Glomerular endothelial cell (primary cell): ENCODE measurements at places on chromosomes 12 and 14.

DNA sequence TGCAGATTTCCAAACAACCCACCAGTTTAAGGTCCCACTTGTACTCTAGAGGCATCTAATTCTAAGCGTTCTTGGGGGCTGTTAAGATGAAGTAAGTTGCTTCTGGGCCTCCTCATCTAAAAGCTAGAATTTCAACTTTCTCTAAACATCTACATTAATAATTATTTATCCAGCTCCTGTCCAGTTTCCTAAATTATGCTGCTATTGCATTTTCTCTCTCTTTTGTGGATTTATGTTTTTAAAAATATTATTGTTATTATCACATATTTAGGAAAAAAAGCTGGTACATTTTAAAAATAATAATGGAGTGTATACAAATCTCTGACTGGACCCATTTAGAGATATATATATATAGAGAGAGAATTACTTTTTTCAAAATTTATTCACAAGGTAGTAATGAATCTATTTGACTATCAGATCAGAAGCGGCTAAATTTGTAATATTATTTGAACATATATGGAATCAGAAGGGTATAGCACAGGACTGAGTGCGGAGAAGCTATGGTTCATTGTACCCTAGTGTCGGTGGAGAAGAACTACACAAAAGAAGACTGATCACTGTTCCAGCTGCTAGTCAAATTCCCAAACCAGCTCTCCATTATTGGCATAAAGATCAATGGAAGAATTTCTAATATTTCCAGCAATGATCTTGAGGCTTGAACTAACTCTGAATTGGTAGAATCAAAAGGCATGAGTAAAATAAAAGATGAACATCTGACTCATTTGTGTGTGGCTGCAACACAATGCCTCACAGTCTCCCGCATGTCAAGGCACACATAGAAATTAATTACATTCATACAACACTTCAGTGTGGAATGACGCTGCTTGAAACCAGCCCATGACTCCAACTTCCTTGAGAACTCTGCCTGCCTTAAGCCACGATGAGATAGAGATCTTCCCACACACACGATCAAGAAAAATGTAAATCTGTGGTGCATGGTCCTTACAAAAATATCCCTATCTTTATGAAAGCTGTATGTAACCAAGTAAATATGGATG lies 433.4 kb upstream of the OR4E1 start:
- no peak for DNase-seq

DNA sequence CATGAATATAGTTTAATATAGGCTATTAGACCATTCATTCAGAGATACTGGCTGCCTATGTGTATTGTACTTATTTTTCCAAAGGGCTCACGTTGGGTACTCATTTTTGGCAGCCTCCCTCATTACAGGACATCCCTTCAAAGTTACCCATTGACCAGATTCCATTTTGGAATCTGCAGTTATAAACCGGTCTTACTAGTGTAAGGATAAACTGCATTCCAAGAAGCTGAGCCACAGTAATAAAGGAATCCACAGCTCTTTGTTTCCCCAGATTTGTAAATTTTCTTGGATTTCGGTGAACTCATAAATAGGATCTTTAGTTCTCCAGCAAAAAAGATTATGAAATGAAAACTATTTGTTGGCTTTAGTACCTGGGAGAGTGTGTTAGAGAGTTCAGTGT lies 18.9 kb upstream of the CFL2 start:
- DNase-seq, result no peak

DNA sequence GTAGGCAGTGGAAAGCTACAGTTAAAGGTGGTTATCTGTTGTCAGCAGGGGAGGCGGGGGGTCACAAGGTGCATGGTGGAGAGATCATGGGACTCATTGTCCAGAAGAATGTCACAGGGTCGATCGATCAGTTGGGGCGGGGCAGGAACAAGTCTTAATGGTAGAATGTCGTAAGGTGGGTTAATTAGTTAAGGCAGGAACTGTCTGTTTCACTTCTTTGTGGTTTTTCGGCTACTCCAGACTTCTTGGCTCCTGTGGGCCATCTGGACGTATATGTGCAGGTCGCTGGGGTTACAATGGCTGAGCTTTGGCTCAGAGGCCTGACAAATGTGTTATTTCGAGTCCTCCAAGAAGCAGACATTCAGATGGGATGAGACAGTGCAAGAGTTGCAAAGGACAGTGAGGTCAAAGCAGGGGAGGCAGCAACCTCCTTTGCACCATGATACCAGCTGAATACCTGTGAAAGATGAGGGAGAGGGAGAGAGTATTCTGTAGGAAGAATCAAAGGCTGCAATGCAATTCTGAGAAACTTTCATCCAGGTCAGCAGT lies 246.9 kb upstream of the TMEM132C start:
- DNase-seq, result no peak

GRCh38 chr12:58881816-58882215 lies 38.5 kb downstream of the LRIG3 start:
- DNase-seq, result no peak

- no peak for DNase-seq
These were observed 12.3 kb downstream of the CLEC2B start for GRCh38 chr12:9856894-9857293.

DNA sequence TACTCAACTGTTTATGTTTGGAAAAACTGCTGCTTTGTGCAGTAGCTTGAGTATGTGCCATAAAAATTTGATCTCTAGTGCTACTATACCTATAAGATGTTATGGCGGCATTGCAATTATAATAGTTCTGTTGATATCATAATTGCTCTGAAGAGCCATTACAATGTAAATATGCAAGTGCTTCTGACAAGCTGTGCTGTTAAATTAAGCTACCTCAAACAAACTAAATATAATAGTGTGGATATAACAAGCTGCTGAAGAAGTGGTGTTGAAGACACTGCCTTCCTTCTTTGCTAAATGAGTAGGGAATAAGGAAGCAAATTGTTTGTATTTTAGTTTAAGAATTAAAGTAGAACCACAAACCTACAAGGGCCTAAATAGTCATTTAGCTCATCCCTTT lies 301.0 kb upstream of the MIS18BP1 start:
- DNase-seq, result no peak

DNA sequence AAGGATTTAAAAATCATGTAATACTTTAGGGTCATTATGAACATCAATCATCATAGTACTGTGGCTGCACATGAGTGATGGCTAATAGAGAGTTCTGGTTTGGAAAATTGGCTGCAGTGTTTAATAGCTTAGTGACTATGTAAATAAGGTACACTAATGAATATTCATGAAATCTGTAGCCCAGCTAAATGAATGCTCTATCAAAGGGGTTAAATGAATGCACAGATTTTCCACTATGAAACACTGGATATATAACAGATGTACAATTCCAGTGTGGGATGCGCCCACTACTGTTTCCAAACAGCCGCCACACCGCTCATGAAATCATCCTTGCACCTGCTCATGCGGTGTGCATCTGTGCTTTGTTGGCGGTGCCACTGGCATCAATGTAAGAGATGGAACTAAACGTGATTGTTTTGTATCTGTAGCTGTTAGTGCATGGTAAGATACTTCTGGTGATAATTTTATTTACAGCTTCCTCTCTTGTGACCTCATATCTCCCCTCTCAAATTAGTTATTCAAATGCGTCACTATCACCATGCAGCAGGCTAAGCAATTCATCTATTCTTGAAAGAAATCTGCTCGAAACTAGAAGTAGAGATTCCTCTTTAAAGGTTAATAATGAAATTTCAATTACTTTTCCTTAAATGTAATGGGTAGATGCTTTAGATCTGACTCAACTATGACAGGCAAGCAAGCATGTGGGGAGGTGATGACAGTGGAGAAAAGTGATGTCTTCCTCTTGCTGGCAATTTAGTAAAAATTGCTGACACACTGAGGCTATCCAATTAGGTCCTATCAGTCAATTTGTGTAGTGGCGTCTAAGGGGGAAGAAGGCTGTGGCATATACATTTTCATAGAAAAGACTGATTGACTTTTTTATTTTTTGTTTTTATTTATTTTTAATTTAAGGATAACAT lies 433.6 kb downstream of the AEBP2 start:
- DNase-seq, result no peak

- no peak for DNase-seq
These were observed 479.7 kb downstream of the FSCB start for GRCh38 chr14:44027397-44027796.

GRCh38 chr12:102965281-102966155 lies 8.0 kb downstream of the ASCL1 start:
- no peak for DNase-seq

GRCh38 chr14:89184952-89185351 lies 232.1 kb downstream of the FOXN3 start:
- no peak for DNase-seq

DNA sequence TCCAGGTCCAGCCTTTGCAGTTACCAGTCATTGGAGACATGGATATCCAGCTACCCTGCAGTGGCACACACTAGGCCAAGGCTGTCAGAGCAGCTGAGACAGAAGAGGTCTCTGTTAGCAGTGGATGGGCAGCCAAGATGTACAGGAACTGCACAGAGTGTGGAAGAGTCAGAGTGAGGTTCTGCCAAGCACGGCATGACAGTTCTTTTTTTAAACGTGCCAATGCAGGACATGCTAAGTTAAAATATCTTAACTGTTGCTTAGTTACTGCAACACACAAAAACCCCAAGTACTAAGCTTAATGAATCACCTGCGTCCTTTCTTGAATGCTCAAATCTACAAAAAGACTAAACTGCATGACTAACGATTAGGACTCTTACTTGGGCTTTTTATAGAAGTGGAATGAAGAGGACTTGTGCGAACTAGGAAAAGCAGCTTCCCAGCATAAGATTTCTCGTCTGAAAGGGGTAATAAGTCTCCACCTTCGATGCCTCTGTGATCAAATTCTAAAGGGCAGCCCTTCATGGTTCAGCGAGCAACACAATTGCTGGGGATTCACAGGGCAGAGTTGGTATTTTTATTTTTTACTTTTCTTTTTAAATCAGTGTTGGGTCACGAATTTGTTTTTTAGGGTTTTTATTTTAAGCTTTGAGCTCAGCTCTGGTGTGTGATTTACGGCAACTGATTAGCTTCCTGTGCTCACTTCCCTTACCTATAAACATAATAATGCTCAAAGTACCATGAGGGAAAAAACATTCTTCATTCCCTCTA lies 20.6 kb downstream of the MAPK1IP1L start:
- DNase-seq, result no peak

DNA sequence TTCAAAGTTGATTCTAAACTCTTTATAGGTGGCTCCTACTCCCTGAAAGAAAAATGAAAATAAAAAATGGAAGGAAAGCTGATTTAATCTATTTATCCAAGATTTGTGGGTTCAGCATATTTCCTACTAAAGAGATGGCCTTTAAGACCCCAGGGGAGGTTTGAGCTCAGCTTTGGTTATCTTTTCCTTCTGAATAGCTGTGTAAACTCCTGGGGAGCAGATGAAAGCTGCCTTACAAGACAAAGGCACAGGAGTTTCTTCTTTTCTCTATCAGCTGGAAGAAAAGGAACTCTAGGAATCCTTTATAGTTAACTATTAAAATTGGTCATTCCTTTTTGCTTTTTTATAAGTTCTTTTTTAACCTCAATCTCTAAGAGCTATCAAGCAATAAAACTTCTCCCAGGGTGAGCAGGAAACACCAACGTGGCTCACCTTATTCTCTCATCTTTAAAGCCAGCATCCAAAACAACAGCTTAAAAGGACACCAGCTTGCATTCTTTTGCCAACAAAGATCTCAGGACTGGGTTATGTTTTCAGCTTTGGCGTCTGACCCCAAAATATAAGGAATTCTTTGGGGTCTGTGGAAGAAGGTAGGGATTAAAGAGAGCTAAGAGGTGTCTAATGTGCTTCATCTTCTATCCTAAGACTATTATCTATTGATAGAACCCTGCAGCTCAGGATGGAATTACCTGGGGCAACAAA lies 371.7 kb upstream of the KITLG start:
- no peak for DNase-seq

GRCh38 chr12:92064422-92064821 lies 81.2 kb downstream of the BTG1 start:
- DNase-seq, result no peak

DNA sequence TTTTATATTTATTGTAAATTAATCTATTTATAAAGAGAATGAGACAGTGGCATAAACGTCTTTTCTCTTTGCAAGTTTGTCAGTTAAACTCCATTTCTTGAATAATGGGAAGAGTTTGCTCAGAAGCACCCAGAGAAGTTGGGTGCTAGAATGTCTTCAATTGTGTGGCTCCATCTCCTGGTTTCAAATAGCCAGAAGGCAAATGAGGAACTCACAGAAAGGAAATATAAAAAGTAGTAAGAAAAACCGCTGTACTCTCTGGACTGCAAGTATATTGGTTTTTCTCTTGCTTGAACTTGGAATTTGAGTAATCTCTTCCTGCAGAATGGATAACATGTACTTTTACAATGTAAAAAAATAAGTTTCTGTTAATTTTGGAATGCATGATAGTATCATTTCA lies 217.5 kb downstream of the DPY19L2 start:
- DNase-seq, result no peak

- DNase-seq, result no peak
These were observed 152.8 kb upstream of the MAX start for GRCh38 chr14:65255029-65255545.

- no peak for DNase-seq
These were observed 64.1 kb upstream of the PPP4R3A start for GRCh38 chr14:91573894-91574837.

GRCh38 chr12:68505970-68506369 lies 104.7 kb upstream of the RAP1B start:
- DNase-seq, result no peak

DNA sequence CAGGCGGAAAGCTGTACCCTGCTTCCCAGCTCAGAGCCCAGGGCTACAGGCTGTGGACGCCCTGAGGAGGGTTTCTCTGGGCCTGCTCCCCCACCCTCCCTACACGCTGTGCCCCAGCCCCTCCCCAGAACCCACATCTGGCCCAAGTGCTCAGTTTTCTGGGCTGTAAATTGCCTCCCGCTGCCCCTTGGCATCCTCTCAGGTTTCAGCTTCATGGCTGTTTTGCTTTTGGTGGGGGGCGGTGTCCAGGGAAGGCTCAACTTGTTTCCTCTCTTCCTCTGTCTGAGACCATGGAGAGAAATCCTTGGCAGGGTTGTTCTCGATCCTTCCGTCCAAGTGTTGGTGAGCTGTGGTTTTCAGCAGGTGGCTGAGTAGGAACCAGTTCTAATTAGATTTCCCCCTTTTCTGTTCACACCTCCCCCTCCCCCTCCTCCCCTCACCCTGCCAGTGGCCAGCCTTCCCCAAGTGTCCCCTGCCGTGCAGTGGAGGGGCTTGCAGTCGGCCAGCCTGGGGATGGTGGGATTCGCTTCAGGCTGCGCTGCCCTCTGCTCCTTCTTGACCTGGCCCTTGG lies 61.8 kb downstream of the TSPAN9 start:
- DNase-seq, result no peak

- no peak for DNase-seq
These were observed 13.1 kb downstream of the ARMH4 start for GRCh38 chr14:58138714-58139482.
